Cortex of kidney (tissue), 1 donor: ENCODE measurements at places on chromosomes 5 and 9.

GRCh38 chr5:178332210-178332641 lies 99.6 kb upstream of the PHYKPL start:
- DNase-seq, result no peak

DNA sequence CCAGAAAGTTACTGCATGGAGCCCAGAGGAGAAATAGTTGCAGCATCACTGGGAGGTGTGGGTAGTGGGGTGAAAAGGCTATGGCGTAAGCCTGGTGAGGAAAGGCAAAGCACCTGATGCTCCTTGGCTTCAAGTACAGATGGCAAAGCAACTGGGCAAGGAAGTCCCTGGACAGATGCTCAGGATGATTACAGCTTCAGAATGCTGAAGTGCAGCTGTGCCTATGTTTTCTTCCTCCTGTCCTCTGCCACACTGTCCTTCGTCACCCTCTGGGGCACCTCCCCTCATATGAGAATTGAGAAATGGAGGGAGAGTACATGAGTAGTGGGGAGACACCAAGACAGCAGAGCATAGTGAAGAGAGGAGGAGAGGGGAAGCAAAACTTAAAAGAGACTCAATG lies 328.0 kb downstream of the PDE4D start:
- DNase-seq, result no peak

- DNase-seq, result no peak
Observed at GRCh38 chr5:112762113-112762810, 24.6 kb downstream of the APC start.

GRCh38 chr9:38243993-38244392 lies 148.5 kb upstream of the ALDH1B1 start:
- DNase-seq, result no peak

DNA sequence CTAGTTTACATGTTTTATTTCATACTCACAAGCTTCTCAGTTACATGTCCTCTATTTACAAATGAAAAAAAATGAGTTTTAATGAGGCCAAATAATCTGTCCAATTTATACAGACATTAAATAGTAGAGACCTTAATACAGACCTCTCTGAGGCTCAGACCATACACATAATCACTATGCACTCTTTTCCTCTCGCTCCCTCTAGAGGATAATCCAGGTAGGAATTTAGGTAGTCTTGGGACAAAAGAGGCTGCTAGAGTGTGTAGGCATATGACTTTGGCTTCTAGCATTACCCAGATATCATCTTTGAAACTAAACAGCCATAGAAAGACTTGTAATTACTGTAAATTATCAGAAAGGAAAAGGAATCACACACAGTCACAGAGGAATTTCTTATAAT lies 444.7 kb downstream of the HINT1 start:
- DNase-seq, result no peak

DNA sequence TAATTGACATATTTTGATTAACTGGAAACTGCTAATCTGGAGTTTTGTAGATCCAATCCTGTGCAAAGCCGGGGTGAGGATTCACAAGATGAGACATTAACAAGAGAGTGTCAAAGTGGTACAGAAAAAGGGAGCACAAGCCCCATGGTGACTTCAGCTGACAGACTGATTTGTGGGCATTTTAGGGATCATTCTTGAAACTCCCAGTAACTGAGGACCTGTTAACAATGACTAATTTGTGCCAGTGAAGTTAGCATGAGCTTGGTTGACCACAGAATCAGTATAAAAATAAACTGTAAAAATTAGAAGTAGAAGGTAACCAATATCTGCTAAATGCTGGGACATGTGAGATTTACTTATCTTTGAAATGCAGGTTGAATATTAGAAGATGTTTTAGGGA lies 1578.3 kb downstream of the EFNA5 start:
- no peak for DNase-seq

- no peak for DNase-seq
Observed at GRCh38 chr9:32180597-32180996, 203.8 kb upstream of the ACO1 start.

DNA sequence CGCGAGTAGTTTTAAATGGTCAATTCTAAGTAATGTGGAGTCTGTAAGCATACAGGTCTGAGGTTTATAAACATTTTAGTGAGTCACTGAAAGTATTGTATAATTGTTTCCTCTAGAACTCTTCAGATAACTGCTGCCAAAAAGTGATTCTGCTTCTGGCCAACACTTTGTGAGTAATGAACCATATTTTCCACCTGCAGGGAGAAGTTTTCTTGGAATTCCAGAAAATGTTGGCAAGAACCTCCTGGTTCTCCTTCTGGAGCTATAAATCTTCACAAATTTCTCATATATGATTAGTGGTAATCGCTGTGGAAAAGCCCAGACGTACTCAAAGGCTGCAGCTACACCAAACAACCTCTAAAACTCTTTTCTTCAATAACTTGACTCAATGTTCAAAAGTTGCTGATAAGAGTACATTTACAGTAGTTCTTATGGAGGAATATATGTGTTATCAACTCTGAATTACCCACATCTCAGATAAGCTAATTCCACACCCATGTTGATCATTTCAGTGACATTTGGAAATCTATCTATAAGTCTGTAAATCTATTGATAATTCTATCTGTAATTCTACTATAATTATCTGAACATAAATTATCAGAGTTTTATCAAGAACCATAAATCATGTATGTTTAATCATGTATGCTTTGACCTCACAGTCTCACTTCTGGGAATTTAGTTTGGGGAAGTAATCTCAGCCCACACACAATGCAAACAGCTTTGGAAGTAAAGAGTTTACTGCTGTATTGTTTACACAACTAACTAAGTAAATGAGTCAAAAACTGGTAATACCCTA lies 74.1 kb downstream of the FNBP1 start:
- no peak for DNase-seq

DNA sequence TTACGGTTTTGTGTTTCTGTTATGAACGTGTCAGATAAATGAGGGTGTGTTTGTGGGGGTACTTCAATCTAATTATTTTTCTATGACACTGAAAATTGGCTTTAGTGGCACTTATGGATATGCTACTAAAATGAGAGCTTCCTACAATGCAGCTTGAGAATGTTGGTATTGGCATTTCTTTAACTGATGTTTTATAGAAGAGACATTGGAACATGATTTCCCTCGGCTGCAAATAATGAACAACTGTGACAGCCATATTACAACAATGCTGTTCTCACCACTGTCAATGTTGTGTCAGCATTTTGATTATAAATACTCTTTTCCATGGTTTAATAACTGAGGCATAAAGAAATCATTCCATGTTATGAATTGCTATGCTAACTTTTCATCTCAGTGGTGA lies 279.4 kb downstream of the KDM4C start:
- DNase-seq, result no peak

- no peak for DNase-seq
Observed at GRCh38 chr9:127133739-127134167, 11.3 kb upstream of the ANGPTL2 start.

GRCh38 chr9:136939431-136939995 lies 5.0 kb downstream of the FBXW5 start:
- no peak for DNase-seq

GRCh38 chr9:109382182-109382581 lies 61.3 kb upstream of the EPB41L4B start:
- DNase-seq, result no peak

DNA sequence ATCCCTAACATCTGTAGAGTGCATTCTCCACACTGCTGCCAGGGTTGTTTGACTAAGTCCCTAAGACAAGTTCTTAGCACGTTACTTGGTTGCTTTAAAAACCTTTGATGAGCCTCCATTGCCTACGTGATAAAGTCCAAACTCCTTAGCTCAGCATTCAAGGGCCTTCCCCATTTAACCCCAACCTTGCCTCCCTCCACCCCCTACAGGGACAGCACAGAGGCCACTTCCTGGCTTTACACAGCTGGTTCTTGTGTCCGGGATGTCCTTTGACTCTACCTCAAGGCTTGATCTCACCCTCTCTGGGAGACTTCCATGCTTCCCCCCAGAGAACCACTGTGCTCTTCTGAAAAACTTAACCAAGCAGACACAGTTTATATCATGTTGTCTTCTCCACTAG lies 29.4 kb downstream of the FAM240B start:
- no peak for DNase-seq

DNA sequence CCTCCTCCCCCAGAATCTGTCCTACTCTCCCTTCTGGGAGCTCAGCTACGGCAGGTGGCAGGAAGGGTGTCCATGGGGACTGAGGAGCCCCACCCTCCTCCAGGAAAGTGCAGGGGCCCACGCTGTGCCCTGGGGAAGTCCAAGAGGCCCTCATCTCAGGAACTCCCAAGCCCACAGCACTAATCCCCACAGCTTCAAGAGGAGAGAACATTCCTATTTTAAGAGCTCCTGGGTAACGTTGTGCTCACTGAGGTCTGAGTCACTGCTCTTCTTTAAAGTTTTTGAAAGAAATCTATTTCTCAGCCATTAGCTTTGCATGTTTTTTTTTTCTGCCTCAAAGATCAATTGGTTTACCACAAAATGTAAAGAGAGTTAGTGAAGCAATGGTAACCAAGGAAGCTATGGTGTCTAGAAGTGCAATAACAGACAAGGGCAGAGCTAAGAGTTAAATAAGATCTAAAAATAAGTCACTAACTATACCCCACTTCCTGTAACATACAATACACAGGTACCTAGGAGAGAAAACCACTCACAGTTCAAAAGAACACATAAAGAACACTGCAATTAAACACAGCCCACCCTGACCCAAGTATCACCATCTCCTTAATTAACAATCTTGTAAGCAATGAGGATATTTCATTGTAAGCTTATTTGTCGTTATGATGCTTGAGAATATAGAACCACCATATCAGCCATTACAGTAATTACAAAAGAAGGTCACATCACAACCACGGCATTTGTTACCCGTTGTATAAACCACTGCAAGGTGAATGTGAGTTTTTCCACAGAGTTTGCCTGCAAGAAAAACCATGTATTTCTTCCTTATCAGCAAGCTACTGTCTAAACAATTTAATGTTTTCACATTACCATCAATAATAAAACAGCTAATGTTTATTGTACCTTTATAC lies 382.3 kb upstream of the SLC30A5 start:
- no peak for DNase-seq

GRCh38 chr5:179839328-179840256 lies 18.9 kb downstream of the SQSTM1 start:
- DNase-seq, result no peak

- no peak for DNase-seq
Observed at GRCh38 chr5:12330993-12331588, 426.8 kb upstream of the CTNND2 start.

DNA sequence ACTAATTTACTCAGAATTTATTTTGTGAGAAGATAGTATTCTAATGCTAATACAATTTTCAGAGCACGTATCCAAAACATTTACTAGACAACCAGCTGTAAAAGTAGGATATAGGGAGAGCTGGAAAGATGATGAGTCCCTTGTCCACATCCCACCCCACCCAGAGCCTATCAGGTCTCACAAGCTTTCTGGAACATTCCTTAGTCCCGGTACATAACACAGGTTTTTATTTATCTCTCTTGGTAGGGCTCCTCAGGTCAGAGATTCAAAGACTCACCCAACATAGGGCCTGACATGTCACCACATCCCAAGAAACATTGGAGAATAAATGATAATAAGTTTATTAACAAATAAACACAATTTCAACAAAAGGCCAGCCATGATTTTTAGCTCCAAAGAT lies 13.8 kb upstream of the RAD23B start:
- DNase-seq, result no peak

- no peak for DNase-seq
Observed at GRCh38 chr5:115859378-115859777, 17.6 kb downstream of the AP3S1 start.

GRCh38 chr5:35877655-35878054 lies 21.0 kb downstream of the IL7R start:
- no peak for DNase-seq

- DNase-seq, result no peak
Observed at GRCh38 chr5:131001507-131001906, 163.5 kb downstream of the HINT1 start.

DNA sequence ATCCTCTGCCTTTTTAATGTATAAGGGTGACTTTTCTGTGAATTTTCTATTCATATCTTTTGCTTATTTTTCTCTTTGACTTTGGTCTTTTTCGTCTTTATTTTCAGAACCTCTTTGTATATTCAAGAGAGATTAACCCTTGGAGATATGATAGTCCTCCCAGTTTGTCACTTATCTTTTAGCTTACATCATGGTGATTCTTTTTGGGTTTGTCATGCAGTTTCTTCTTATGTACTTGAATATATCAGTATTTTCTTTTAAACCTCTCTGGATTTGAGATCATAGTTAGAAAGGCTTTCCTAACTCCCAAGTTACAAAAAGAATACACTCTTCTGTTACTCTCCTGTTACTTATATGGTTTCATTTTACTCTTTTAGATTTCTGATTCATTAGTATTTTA lies 27.5 kb upstream of the GPR21 start:
- DNase-seq, result no peak

DNA sequence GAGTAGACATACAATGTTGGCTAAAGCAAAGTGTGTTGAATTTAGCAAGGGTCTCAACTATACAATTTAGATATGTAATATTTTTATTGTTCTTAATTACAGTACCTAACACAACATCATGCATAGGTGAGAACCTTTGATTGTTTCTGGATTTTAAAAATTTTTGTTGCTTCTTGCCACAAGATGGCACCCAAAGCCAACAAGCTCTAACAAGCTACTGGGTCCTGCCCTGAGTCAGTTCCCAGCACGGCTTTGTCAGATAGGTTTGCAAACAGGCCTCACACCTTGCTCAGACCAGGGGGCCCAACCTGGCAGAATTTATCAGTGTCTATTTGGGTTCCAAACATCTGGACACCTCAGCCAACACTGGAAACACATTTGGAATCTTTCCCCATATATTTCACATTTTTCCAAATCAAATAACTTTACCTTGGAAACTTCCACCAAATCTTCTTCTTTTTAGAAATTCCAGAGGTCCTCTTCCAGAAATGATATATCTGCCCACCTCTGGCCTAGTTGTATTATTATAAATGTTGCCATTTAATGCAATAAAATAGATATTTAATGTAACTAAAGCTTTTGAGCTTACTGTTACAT lies 49.5 kb upstream of the EGFLAM start:
- no peak for DNase-seq

- DNase-seq, result no peak
Observed at GRCh38 chr9:35563791-35564197, 41.3 kb upstream of the TESK1 start.

DNA sequence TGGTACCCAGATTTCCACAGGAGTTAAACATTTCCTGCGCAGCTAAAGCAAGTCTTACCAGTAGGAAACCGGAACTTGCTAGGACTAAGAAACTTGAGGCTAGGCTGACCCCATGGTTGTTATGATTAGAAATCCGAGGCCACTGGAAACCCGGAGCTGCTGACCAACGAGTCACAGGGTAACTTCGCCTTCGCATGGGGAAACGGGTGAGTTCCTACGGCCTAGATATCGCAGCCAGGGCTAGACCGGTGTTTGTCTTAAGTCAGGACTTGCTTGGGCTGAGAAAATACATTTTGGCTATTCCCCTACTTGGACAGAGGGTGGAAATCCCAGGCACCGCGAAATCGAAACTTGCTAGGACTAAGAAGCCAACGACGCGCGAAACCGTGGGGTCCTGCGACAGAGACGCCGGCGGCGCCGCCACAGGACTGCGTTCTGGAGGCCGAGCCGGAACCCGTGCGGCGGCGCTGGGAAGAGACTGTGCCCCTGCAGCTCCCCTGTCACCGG lies 1.6 kb upstream of the ANXA2R start:
- no peak for DNase-seq

- DNase-seq, result no peak
Observed at GRCh38 chr9:113501129-113501686, 37.7 kb downstream of the RGS3 start.
